Activated CD4-positive, alpha-beta T cell treated with anti-CD3 and anti-CD28 coated beads, Interleukin-2, Interleukin-6, amounts not matched to agents 100 ng/mL and 50 ng/mL, durations not matched to agents 16 hours and 8 hours (primary cell): ENCODE measurements at places on chromosomes 6 and 20.

GRCh38 chr6:56806368-56806767 lies 148.5 kb upstream of the BEND6 start:
- DNase-seq = no peak

- no peak for DNase-seq
Measured at GRCh38 chr6:13156381-13156780, 172.0 kb downstream of the TBC1D7 start.

GRCh38 chr20:3739054-3739925 lies 6.8 kb downstream of the HSPA12B start:
- DNase-seq = no peak

- peak; percentile 69 for DNase-seq
Measured at GRCh38 chr6:138115877-138116660, 8.8 kb upstream of the PERP start.

DNA sequence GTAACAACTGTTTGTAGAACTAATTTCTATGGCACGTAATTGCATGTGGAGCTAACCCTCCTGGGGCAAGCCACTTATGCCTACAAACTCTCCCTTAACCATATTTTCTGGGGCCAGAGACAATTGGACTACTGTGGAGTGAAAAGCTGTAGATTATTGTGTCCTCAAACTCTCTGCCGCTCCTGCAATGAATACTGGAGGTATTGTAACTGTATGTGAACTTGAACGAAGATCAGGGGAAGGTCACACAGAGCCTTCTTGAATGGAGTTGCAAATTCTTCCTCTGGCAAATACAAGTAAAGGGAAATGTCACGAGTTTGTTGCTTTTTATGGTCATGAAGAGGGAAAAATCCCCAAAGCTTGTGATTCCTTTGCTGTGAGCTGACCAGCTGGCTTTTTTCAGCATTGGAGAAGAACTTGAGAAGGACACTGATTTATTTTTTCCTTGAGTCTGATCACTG lies 18.2 kb downstream of the AKAP12 start:
- DNase-seq = no peak

- DNase-seq = no peak
Measured at GRCh38 chr6:161721511-161721910, 447.6 kb upstream of the AGPAT4 start.

DNA sequence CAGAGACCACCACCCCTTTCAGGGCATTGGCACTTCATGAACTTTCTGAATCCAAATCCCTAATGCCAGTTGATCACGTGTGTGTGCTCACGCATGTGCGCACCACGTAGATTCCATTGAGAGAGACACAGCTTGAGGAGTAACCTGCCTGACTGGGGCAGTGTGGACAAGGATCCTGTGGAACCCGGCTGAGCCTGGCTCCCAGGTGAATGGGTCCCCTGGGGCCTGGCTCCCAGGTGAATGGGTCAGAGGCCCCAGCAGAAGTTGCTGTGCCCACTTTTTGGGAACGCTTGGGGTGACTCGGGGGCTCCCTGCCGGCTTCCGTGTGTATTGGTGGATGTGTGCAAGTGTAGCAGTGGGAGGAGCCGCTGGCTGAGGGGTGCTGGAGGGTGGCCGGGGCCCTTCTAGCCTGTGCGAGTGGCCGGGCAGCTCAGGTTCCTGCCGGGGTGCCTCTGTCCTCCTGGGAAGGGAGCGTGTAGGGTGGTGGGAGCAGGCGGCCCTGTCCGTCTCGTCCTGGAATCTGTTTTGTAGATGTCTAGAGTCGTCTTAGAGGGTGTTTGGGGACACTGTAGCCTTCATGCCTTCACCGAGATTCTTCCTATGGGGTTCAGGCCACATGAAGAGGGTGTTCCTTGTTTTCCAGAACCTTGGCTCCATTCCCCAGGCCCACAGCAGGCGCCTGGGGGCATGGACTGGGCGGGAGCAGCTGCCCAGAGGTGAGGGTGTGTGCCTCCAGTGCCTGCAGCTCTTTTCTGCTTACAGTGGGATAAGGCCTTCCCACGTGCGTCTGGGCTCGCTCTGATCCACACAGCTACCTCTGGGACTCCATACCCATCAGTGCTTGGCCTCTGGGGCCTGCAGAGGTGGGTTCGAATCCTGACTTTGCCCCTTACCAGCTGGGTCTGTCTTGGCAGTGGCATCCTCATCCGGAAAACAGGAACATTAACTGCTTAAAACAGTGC lies 3.2 kb downstream of the RBM38 start:
- no peak for DNase-seq

- DNase-seq = no peak
Measured at GRCh38 chr6:108080010-108080780, 5.7 kb upstream of the OSTM1 start.

GRCh38 chr6:7243179-7243981 lies 69.6 kb downstream of the SSR1 start:
- peak; percentile 78 for DNase-seq

GRCh38 chr6:14871221-14871620 lies 374.6 kb upstream of the JARID2 start:
- no peak for DNase-seq

GRCh38 chr20:33651562-33652048 lies 10.5 kb upstream of the C20orf144 start:
- DNase-seq = no peak

DNA sequence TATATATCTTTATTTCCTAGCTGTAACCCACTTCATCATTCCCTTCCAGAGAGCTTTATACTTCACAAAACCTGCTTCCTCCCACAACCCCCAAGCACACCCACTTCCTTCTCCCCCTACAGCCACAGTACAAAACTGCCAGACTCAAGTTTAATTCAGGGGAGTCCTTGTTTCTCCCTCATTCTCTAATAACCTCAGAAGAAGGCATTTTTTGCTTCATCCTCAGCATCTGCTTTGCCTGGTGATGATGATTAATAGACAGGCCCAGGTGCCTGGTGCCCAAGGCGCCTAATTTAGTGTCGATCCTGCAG lies 414.3 kb downstream of the KIF16B start:
- DNase-seq = no peak

GRCh38 chr20:60505423-60505822 lies 547.2 kb downstream of the CDH26 start:
- DNase-seq = no peak

- no peak for DNase-seq
Measured at GRCh38 chr6:75613056-75613501, 11.4 kb downstream of the SENP6 start.

DNA sequence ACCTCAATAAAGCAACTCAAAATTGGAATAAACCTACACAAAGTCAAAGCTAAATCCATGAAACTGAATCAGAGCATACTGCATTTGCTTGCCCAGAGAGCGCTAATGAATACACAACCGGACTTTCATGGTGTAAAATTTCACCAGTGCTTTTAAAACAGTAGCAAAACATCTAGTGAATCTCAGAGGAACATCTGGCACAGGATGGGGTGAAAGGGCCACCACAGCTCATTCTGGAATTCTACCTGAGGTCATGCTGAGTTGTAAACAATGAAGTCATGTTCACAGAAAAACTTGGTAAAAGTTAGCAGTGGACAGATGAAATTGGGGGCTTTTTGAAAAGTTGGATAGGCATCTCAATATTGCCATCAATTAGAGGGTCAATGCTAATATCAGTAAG lies 125.6 kb upstream of the STXBP5 start:
- DNase-seq = no peak

DNA sequence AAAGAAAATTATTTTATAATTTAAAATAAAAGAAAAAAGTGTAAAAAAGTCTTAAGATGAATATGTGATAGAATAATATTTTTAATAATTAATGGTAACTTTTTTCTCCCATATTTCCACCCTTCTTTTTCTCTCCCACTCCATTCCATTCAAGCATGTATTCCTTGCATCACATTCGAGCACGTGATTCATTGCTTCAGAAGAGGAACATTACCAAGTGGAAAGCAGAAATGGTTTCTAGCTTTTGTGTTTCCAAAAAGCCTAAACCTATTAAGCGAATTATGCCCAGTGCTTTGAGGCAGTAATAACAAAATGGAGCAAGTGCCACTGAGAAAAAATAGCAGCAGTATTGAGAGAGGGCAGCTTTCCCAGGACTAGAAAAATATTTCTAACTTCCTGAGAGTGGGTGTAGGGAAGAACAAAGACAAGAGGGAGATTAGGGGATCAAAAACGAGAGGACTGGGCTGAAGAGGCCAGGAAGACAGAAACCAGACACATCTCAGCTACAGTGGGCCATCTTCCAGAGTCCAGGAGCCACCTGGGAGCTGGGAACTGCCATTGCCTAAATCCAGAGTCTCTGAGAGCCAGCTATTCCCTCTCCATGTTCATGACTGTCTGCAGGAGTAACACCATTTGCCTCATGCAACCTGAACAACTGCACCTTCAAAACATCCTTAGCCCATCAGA lies 15.0 kb upstream of the AKIRIN2 start:
- no peak for DNase-seq

DNA sequence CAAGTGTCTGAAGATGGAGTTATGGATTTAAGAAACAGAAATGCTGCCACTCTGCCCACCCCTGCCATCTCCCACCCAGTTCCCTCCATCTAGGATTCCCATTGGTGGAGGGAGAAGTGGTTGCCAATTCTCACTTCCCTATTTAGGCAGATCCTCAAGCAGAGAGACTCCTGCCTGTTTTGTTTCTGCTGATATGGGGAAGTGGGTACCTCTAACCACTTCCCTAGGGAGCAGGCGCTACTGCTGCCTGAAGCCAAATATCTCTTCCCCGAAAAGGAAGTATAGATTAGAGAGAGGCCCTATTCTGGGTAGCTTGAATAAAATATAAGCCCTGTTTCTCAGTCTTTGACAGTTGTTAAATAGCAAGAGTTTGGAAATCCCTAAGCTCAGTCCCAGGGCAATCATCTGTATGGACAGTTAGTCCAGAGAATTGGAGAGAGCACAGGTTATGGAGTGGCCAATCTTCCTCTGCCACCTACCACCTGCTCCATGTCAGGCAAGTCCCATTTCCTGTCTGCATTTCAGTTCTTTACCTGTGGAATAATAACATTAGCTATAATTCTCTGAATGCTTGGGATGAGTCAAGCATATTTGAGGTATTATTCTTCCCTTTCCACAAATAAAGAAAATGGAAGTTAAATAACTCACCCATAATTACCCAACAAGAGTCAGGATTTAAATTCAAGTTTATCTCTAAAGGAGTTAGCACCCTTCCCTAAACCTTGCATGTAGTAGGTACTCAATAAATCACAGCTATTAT lies 2.6 kb upstream of the ADGB start:
- no peak for DNase-seq

DNA sequence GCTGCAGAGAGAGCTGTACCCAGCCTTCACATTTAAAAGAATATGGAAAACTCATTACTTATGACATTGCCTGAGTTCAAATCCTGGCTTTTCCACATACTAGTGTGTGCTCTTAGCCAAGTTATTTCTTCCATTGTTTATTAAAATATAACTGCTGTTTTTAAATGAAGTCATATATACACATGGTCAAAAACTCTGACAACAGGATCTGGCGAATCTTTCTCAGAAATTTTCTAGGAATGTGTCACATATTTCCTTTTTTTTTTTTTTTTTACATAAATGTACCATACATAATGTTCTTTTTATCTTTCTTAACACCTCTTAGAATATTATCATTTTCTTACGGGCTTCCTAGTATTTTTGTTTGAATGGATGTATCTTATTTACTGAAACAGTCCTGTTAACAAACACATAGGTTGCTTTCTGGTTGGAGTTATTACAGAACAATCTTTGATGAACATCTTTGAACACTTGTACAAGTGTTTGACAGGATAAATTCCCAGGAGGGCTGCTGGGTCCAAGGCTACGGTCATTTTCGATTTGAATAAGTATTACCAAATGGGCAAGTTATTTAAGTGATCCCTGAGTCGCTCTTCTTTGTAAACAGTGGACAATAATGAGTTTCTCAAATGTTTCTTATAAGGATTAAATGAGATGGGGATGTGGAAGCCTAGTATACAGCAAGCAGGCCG lies 1.6 kb upstream of the SNX9 start:
- DNase-seq = no peak

DNA sequence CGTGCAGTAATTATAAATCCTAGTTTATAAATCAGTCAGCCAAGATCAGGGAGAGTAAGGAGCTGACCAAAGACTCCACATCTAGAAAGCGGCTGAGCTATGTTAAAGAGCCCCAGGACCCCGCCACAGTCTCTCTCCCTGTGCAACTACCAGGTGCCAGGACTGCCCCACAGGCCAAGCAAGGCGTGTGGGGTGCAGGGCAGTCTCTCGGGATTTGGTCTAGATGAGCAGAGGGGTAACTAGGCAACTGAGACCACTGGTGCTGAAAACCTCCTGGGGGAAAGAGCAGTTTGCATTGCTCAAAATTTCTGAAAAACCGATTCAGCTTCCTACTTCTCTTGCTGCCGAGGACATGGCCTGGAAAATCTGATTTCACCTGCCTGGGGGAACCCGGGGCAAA lies 10.4 kb downstream of the PMEPA1 start:
- no peak for DNase-seq

DNA sequence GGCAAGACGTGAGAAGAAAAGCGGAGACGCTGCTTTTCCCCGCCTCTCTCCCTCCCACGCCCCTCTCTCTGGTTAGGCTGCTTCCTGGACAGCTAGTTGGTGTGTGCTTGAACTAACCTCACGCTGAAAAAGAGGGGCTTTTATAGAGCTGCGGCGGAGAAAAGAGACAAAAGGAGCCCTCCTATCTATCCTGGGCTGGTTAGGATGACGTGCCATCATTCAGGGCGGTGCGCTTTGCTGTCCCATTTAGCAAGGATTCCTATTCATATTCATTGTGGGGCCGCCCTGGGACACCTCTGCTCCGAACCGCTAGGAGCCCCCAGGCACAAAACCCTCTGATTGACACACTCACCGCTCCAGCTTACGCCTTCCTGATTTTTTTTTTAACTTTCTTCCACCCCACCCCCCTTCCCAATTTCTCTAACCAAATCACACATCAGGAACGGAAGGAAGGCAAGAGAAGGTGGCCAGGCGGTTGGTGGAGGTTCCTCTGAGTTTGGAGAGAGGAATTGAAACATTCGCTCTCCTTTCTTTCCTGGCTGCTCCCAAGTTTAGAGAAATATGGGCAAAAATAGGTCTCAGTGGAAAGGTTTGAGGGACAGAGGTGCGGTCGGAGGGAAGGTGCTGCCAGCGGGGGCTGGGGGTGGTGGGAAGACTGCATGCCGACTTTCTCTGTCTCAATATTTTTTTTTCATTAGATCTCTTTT lies at the start of gene OLIG3:
Gene OLIG3 (minus strand): TSS at position 114 of the 707 bp plus-strand sequence. CDS start 224 bp downstream, outside the sequence.
- DNase-seq = peak; percentile 32

DNA sequence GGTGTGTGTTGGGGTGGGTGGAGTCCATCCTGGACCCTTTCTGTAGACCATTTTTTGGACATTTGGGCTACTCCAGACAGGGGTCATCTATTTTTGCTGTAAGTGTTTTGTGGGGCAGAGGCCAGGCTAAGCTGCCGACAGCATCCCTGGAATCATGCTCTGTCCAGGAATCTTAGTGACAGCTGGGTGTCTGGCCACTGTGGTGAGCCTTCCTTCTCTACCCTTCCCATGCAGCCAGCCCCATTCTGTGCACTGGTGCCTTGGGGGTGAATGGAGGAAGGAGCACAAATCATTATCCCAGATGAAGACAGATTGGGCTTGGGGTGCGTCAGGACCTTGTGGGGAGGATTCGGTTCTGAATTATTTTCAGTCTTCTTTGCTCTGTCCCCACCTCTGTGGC lies 20.2 kb downstream of the TOX2 start:
- DNase-seq = no peak

DNA sequence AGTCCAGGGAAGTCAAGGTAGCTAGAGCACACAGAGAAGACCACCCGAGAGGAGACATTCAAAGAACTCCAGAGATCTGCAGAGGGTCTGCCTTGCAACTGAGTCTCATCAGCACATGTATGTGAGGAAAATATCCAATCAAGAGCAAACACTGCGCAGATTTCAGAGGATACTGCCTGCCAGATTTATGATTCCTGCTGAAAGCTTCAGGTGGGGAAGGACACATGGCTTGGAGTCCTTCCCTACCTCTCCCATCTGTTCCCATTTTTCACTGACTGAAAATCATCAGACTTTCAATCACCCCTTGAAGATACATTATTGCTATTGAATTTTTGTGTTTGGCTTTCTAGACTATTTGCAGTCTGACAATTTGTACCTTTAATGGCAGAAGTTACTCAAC lies 7.6 kb upstream of the KIAA1586 start:
- no peak for DNase-seq
